Muscle of leg (tissue), 16 donors: ENCODE measurements at places on chromosomes 2 and 18. TPM values are rescaled to one million over a fixed set of nuclear protein-coding genes. Genes with fewer than 3 reads are reported as not detected.

DNA sequence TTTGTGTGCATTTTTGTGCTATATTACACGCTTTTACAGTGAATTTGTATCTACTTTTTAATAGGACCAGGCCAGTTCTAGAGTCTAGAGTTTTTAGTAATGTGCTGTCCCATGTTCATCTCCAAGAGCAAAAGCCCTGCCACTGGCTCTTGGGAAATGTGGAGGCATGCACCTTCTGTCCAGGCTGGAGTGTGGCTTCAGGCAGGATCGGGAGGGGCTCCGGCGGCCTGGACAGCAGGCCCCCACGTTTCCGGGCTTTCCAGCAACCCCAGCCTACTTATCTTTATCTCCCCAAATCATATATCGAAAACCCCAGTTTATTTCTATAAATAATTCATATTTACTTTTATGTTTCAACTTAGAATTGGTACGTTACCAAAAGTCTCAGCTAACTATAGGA is 78.2 kb downstream of the SNTG2 start:
- no peak for DNase-seq

DNA sequence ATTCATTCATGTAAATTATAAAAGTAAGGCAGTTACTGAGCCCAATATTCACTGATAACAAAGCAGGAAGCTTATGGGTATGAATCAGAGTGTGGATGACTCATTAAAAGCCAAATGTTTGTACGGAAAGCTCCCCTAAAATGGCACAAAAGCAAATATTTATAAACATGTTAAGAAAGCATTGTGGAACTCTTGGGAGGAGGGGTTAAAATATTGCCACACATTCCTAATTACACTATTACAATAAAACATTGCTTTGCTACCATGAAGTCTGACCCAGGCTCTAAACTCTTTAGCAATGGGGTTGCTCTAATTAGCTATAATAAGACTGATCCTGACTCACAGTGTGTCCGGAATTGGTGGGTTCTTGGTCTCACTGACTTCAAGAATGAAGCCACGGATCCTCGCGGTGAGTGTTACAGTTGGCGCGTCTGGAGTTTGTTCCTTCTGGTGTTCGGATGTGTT is 110.9 kb downstream of the NAB1 start:
- DNase-seq, result no peak

- no peak for DNase-seq
Measured at GRCh38 chr2:72389447-72389846, 241.8 kb upstream of the CYP26B1 start.

DNA sequence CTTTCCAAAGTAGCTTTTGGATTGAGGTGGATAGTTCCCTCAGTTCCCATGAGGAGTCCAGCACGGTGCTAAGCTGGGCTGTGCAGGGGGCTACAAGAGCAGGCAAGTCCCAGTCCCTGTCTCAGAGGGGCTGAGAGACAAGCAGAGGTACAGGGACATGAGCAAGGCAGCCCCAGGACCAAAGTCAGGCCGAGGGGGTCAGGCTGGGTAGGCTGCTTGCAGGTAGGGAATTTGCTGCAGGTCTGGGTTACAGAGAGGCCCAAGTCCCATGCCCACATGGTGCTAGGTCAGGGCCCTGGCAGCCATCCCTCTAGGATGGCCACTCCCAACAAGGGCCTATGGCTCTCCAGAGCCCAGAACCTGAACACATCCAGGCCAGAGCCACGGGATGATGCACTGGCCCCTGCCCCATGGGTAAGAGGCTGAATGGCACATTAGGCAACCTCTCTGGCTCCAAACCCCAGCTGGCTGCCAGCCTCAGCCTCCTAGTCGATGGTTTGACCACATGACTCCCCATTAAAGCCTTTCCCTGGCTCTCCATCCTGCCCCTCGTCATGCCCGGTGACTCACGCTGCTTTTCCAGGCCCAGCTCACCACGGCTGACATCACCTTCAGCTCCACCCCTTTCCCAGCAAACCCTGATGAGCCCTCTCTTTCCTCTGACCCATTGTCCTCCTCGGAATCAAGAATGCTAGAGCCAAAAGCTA is 83.7 kb downstream of the SDC1 start:
- peak; percentile 32 for DNase-seq

DNA sequence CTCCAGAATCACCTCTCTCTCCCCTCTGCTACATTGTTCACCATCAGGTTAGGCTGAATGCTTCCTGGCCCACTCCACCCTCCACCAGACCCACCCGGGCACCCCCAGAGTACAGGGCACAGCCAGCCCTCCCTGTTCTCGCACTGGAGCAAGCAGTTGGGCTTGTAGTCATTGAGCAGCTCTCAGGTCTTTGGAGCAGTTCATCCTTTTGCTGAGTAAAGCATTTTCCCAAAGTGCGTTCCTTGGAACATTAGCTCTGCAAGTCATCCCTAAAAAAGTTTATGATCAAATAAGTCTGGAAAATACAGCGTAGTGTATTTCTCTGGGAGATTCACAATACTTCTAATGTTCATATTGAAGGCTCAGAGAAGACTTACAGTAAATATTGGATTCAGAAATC is 103.5 kb upstream of the DAPL1 start:
- DNase-seq, result no peak

The TMEM131 gene
- polyA plus RNA-seq, result 41.6 TPM
